ENCODE measurements at places on chromosomes 5 and 9.

- DNase-seq, result no peak
Measured at GRCh38 chr9:4116071-4116581, 183.7 kb downstream of the GLIS3 start.

DNA sequence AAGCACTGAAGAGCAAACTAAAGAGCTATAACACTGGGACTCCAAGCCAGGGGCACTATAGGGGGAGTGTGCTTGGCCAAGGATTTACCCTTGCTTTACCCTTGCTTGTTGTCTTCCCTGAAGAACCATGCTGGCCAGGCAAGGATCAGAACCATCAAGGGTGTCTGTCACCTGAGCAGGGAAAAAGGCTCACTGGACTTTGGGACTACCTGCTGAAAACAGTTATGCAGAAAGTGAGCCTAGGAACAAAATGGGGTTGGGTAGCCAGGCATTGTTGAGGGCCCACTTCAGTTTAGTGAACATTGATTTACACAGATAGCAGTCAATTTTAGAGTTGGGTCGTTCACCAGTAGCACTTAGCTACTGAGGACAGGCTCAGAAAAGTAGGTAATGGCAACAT, 8.0 kb upstream of the TMEM171 start:
- no peak for DNase-seq

DNA sequence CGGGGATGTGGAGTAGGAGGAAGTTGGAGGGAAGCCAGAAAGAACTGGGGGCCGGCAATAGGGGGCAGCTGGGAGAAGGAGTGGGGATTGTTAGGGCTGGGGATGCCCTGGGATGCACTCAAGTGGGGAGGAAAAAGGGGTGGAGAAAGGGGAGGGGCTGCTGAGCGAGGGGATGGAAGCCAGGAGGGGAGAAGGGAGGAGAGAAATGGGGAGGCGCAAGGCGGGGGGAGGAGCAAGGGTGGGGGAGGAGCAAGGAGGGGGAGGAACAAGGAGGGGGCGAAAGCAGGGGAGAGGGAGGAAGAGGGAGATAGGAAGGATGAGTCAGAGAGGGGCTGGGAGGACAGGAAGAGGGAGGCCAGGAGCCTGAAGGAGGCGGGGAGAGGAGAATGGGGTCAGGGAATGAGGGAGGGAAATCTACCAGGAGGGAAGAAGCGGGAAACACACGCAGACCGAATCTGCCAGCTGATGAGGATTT, 1.6 kb downstream of the IRX4 start:
- DNase-seq, result no peak

- no peak for DNase-seq
Measured at GRCh38 chr5:81195335-81195929, 37.7 kb upstream of the CKMT2 start.

DNA sequence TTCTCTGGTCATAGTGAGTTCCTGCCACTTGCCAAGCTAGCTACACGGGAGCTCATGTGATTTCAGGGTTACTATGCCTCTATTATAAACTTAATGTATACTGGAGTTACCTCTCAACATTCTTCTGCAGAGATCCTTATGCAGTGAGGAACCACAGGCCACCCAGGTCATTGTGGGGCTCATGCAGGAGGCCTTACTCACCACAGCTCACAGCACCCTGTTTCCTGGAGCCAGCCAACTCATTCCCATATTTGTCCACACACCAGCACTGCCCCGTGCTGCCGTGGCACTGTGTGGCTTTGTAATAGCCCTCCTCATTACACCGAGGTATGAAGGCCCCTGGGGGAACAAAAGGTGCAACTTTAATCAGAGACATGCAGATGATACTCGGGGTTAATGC, 520.0 kb downstream of the SPOCK1 start:
- DNase-seq, result no peak

DNA sequence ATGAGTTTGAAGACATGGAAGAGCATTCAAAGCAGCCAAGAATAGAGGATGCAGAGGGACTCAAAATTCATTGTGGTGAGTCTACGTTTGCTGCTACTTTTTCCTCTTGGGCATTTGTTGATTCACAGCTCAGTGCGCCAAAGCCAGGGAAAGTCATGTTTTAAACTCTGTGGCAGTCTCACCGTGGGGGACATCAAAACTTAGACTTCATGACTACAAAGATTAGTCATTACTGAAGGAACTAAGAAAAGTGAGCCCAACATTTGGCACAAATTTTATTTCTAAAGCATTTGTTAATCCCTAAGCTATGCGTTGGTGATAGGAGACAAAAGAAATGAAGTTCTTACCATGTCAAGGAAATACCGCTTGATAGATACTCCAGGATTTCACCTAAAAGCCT, 73.7 kb upstream of the MTAP start:
- DNase-seq, result no peak

GRCh38 chr9:129731477-129732085, 21.3 kb downstream of the PTGES start:
- no peak for DNase-seq

DNA sequence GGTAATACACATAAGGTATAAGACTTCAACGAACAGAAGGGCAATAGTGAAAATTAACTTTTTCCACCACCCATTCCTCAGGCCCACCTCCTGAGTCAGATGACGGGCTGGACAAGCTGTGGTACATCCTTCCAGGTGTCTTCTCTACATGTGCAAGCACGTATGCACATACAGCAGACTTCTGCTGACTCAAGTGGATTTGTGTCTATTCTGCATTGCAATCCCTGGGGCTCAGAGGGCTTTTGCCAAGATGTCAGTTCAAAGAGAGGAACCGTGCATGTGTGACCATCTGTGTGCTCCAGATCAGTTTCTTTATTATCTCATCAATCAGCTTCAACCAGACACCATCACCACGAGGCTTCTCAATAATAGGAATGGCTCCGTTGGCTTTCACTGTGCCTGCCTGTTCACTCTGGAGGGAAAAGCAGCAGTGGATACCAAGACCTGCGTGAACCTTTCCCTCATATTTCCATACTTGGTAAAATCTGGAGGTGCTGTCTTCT, 288.4 kb downstream of the MTRR start:
- DNase-seq, result no peak

GRCh38 chr5:8908055-8908683, 637.7 kb downstream of the SEMA5A start:
- no peak for DNase-seq

DNA sequence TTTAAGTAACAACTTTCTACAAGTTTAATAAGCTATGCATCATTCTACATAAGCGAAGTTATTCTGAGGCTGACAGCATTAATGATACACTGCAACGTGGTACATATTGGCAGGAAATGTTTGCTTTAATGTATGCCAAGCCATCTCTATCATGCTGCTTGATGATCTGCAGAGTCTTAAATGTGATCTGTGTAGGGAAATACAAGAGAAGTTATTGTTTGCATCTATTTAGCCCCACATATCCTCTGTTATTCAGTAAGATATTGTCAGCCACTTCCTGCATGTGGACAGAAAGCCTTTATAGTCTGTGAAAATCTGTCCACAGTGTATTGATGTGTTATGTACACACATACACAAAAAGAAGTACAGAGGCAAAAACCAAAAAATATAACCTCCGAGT, 193.1 kb upstream of the FREM1 start:
- no peak for DNase-seq

GRCh38 chr9:134863941-134864820, 16.4 kb upstream of the FCN2 start:
- DNase-seq, result no peak

GRCh38 chr9:123835821-123836220, 94.1 kb downstream of the DENND1A start:
- no peak for DNase-seq

- DNase-seq, result no peak
Measured at GRCh38 chr9:132840980-132841379, 37.1 kb downstream of the AK8 start.
